ENCODE measurements at places on chromosomes 5 and 9.

DNA sequence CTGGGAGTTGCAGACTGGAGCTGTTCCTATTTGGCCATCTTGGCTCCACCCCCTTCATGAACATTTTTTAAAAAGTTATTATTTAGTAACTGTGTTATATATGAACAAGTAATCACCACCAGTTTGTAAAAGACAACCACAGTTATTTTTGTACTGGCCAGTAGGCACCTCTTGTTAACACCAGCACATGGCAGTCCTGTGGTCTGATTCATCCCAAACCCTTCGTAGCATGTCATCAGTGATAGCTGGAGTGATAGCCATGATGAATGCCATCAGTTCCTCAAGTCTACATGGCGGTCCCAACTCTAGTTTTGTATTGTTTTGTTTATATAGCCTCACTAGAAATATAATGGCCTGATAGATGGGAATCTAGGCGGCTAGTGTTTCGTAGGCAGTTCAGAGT lies 74.2 kb downstream of the CDC42SE2 start:
- DNase-seq, result no peak

DNA sequence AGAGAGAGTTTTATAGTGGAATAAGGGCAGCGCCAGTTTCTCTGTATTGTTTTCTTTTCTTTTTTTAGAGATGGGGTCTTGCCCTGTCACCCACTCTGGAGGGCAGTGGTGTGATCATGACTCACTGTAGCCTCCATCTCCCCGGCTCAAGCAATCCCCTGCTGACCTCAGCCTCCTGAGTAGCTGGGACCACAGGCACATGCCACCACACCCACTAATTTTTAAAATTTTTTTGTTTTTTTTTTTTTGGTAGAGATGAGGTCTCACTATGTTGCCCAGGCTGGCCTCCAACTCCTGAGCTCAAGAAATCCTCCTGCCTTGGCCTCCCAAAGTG lies 119.0 kb downstream of the PIK3R1 start:
- DNase-seq, result no peak

GRCh38 chr9:35965011-35965410 lies 7.1 kb upstream of the OR2S2 start:
- no peak for DNase-seq

DNA sequence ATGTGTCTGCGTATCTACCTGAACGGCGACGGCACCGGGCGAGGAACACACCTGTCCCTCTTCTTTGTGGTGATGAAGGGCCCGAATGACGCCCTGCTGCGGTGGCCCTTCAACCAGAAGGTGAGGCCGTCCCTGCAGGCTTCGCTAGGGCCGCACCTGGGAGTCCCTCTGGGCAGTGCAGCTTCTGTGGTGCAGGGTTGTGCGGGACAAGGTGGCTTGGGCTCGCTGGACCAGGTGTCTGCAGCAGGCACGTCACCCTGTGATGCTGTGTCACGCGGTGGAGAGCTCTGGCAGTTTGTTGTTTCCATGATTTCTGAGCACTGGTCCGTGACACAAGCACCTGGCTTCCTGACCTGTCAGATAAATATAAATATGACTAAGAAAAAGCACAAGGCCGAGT lies 20.7 kb downstream of the FBXW5 start:
- DNase-seq, result no peak

DNA sequence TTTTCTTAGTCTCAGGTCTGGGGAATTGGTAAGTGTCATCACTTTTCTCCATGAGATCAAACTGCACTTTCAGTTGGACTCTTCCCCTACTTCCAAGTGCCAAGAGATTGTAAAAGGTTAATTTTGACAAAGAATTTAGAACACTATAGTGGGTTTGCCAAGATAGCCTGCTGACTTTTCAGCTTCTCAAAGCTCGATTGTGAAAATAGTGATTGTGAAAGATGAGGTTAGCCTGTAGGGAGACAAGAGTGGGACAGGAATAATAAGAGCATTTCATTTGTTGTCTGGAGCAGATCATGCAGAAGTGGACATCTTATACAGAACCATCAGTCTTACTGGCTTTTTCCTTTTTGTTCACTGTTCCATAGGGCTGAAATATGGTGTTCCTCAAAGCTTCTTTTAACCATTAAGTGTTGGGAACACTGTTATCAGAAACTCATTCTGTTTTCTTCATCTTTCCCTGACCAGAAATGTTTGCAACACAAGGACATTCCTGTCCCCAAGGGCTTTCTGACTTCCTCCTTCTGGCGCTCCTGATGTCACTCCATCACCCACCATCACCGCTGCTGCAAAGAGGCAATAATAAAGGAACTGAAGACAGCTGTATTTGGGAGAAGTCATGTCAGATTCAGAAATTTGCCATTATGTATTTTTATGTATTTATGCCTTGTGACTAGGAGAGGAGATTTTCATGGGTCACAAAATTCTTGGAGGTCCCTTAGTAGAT lies 11.6 kb upstream of the SPTAN1 start:
- DNase-seq, result no peak

DNA sequence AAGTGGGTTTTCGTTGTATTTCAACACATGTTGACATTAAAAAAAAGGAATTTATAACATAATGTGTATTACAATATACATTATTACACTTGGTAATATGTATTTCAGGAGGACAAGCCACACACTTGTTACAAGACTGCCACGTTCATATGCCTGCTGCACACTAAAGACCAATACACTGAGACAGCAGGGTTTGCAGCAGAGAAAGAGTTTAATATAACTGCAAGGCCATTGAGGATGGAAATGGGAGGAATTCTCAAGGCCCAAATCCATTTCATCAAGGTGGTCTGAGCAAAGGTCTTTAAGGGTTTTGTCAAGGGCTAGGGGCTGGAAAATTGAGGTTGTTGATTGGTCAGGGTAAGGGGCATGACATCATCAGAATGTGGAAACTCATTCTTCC lies 1017.8 kb upstream of the CDH10 start:
- no peak for DNase-seq

DNA sequence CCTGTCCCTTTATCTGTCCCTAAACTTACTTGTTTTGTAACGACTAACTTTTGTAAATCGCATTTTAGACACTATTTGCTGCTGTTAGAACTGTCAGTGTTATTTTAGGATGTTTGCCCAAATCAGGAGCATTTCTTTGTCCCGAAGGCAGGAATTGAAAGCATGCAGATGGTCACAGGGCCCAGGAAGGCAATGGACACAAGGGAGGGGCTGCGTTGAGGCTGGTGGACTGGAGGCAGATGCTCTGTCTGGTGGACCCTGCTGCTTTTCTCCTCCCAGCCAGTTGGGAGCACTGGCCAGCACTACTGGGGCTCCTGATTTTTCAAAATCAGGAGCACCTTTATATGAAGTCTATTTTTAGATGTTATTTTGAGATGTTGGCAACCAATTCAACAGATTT lies 31.7 kb downstream of the DOCK2 start:
- no peak for DNase-seq
